Activated T-helper 2 cell treated with anti-CD3 and anti-CD28 coated beads, Interferon-gamma antibody, Interleukin-2, Interleukin-4, amounts not matched to agents 10 μg/mL and 5 μg/mL and 100 μg/mL, durations not matched to agents 14 hours and 24 hours and 36 hours (primary cell): ENCODE measurements at places on chromosomes 3 and 15. TPM values are rescaled to one million over a fixed set of nuclear protein-coding genes. Genes with fewer than 3 reads are reported as not detected.

CLDN16 gene
- total RNA-seq: not detected in 2 replicates

PFKFB4 gene
- total RNA-seq: 53.0 and 57.0 TPM in 2 replicates

GOLGA8J gene
- not detected in 2 replicates for total RNA-seq

ISY1 gene
- 71.4 and 78.0 TPM in 2 replicates for total RNA-seq

CACNA2D2 gene
- total RNA-seq: 0.46 and 0.59 TPM in 2 replicates

GOLGA8G gene
- not detected in 2 replicates for total RNA-seq

GP9 gene
- total RNA-seq: not detected in 2 replicates

CPEB1 gene
- not detected in 2 replicates for total RNA-seq

CEP19 gene
- total RNA-seq: 3.7 and 4.5 TPM in 2 replicates

FLNB gene
- total RNA-seq: 34.8 and 35.6 TPM in 2 replicates

AGBL1 gene
- 0.14 and 0.18 TPM in 2 replicates for total RNA-seq

KBTBD13 gene
- total RNA-seq: not detected in 2 replicates

SNTN gene
- not detected in 2 replicates for total RNA-seq

FOXL2 gene
- not detected in 2 replicates for total RNA-seq

NANOGP8 gene
- total RNA-seq: not detected in 2 replicates

THPO gene
- total RNA-seq: not detected in 2 replicates

IQCF2 gene
- total RNA-seq: not detected in 2 replicates

NRG4 gene
- total RNA-seq: not detected in 2 replicates

IMPG2 gene
- total RNA-seq: 0.05 and 0.09 TPM in 2 replicates

MAP6D1 gene
- total RNA-seq: 1.1 and 2.9 TPM in 2 replicates

SPESP1 gene
- total RNA-seq: 0.97 and 2.1 TPM in 2 replicates

PRICKLE2 gene
- not detected in 2 replicates for total RNA-seq

TP63 gene
- 5.1 and 5.6 TPM in 2 replicates for total RNA-seq
